ENCODE measurements at places on chromosomes 6 and 20.

DNA sequence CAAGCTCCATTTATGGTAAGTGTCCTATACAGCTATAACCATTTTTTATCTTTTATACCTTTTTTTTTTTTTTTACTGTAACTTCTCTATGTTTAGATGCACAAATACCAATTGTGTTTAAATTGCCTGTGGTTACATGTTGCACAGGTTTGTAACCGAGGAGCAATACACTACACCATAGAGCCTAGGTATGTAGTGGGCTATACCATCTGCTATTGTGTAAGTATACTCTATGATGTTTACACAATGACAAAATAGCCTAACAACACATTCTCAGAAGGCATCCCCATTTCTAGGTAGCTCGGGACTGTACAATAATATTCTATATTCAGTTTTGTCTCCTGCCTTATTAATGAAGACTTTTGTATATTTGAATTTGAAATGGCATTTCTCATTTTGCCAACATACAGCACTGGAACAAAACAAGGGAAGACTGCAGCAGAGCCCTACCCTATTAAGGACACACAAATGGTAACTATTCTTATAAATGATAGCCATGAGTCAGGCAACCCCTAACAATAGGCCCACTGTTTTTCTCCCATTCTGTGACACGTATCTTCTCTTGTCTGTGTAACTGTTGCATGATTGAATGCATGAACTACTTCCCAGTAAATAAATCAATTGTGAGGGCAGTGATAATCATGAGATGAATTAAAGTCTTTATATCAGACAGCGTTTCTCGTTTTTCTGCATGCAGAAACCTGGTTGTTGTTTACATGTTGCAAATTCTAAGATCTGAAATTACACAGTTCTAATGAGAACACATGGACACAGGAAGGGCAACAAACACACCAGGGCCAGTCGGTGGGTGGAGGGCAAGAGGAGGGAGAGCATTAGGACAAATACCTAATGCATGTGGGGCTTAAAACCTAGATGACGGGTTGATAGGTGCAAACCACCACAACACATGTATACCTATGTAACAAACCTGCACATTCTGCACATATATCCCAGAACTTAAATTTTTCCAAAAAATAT is 173.9 kb downstream of the EPM2A start:
- no peaks in the 10 kb centered on the region for H3K4me1 ChIP-seq
- DNase-seq: peak; percentile 34
- no peaks in the 10 kb centered on the region for H3K36me3 ChIP-seq
- H3K4me3 ChIP-seq: no peak overlapping the region
- no peak overlapping the region for H3K27ac ChIP-seq
- H3K27me3 ChIP-seq: no peaks in the 10 kb centered on the region

DNA sequence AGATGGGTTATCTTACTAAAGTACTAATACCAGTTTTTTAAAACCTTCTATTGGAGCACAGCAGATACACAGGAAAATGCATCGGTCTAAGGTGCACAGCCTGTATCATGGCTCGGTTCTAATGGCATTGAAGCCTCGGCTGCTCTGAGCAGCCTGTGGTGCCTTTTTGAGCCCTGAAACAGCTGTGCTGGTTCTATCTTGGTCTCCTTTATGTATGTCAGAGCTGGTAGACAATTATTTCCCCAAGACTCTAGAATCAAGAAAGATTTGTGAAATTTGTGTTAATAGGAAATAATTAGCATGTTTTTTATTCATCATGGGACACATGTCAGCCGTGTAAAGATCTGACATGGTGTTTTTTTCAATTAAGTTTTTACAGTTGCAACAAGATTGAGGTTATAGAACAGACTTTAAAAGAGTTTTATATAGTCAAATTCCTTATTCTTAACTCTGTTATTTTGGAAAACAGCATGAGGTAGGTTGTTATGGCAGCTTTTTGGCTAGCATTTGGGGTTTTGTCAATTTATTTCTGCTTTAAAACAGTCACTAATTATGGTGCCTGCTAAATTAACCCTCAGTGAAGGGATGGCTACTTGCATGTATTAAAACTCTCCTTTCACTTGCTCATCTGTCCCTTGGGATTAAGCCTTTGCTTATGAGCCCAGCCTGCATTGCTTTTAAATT is 40.3 kb upstream of the C20orf144 start:
- H3K27ac ChIP-seq: no peak overlapping the region
- H3K27me3 ChIP-seq: no peaks in the 10 kb centered on the region
- H3K4me3 ChIP-seq: no peak overlapping the region
- H3K36me3 ChIP-seq: no peaks in the 10 kb centered on the region

DNA sequence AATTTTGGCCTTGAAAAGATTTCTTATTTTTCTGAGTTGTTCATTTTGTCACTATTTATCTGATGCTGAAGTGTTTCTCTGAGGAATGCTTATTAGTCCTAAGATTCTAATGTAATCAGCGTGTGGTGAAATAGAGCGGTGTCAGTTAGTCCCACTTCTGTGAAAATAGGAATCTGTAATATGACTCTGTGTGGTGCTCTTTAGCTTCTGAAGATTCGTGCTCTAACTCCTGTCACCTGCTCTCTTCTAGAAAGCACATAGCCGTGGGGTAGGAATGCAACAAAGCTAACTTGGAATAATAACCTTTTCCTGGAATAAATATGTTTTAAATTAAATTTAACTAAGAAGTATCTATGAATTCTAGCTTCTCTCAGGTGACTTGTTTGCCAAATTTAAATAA is 90.4 kb downstream of the BCKDHB start:
- no peaks in the 10 kb centered on the region for H3K36me3 ChIP-seq
- no peaks in the 10 kb centered on the region for H3K4me1 ChIP-seq
- no peak overlapping the region for H3K27ac ChIP-seq
- no peak for DNase-seq
- no peaks in the 10 kb centered on the region for H3K27me3 ChIP-seq

DNA sequence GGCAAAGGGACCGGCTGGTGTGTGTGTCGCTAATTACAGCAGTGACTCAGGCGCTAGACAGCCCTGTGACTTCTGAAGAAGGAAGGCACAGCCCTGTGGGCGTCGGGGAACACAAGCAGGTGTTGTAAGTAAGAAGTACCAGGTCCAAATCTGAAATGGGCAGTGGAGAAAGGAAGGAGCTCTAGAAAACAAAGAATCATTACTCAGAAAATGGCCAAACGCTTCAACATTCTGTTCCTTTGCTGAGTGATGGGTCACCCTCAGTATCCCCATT is 106.8 kb downstream of the PXDC1 start:
- no peak for DNase-seq
- no peak overlapping the region for H3K4me3 ChIP-seq
- H3K36me3 ChIP-seq: no peaks in the 10 kb centered on the region
- H3K27me3 ChIP-seq: no peaks in the 10 kb centered on the region
- no peaks in the 10 kb centered on the region for H3K4me1 ChIP-seq
- no peak overlapping the region for H3K27ac ChIP-seq

- H3K4me3 ChIP-seq: no peak overlapping the region
- no peaks in the 10 kb centered on the region for H3K27me3 ChIP-seq
- H3K4me1 ChIP-seq: no peaks in the 10 kb centered on the region
- no peak overlapping the region for H3K27ac ChIP-seq
- no peaks in the 10 kb centered on the region for H3K36me3 ChIP-seq
- no peak for DNase-seq
Observed at GRCh38 chr6:125640441-125641150, 108.8 kb upstream of the HEY2 start.

- H3K27me3 ChIP-seq: no peaks in the 10 kb centered on the region
- H3K4me3 ChIP-seq: no peak overlapping the region
- no peak for DNase-seq
- H3K27ac ChIP-seq: peak overlapping the region; percentile 17
- peaks cover 9% of the 10 kb centered on the region for H3K4me1 ChIP-seq
Observed at GRCh38 chr6:30590509-30590908, 19.3 kb downstream of the ABCF1 start.

- H3K4me1 ChIP-seq: peaks cover 6% of the 10 kb centered on the region
- H3K36me3 ChIP-seq: no peaks in the 10 kb centered on the region
- peak overlapping the region; percentile 63 for H3K27ac ChIP-seq
- no peaks in the 10 kb centered on the region for H3K27me3 ChIP-seq
- DNase-seq: no peak
Observed at GRCh38 chr6:11754625-11755271, 23.9 kb downstream of the ADTRP start.

DNA sequence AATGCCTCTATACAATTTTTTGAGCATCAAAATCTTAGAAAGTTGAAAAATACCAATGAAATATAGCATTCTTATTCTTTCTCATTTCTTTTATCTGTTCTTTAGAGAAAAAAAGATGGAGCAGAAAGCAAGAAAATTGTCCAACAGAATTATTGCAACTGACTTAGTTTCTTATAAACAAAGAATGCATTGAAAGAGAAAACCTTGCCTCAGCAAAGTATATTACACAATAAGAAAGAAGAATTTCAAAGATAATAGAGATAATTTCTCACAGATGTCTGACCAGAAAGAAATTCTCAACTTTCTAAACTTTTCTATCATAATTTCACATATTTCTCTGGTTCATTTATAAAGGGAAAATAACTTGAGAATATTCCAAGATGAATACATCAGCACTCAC is 47.0 kb upstream of the PRND start:
- no peak overlapping the region for H3K4me3 ChIP-seq
- H3K27ac ChIP-seq: no peak overlapping the region
- no peak for DNase-seq
- H3K36me3 ChIP-seq: no peaks in the 10 kb centered on the region

- no peaks in the 10 kb centered on the region for H3K36me3 ChIP-seq
- DNase-seq: no peak
- no peak overlapping the region for H3K4me3 ChIP-seq
- H3K4me1 ChIP-seq: no peaks in the 10 kb centered on the region
Observed at GRCh38 chr6:16295060-16295459, 56.7 kb downstream of the GMPR start.

DNA sequence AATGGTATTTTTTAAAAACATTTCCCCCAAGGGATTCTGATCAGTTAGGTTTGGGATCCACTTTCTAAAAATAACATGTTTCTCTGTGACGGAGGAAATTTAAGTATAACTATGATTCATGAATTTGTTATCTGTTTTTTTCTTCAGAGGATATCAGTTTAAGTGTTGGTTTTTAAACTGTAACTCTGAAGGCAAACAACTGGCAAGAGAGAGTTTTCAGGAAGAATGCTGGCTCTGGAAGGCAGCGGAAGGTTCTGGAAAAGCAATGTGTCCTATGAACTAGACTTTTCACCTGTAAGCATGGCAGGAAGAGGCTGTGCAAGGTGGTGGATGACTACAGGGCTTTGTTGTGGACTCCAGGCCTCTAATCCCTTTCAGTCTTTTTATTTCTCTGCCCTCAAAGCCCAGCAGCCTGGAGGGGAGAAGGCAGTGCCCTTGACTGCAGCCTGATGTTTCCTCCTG is 153.1 kb downstream of the GMPR start:
- H3K4me3 ChIP-seq: no peak overlapping the region
- peak; percentile 64 for DNase-seq
- peaks cover 18% of the 10 kb centered on the region for H3K4me1 ChIP-seq
- peak overlapping the region; percentile 66 for H3K27ac ChIP-seq

Measured in astrocyte (in vitro differentiated cells and primary cell).